ENCODE measurements at places on chromosomes 6 and 20.

DNA sequence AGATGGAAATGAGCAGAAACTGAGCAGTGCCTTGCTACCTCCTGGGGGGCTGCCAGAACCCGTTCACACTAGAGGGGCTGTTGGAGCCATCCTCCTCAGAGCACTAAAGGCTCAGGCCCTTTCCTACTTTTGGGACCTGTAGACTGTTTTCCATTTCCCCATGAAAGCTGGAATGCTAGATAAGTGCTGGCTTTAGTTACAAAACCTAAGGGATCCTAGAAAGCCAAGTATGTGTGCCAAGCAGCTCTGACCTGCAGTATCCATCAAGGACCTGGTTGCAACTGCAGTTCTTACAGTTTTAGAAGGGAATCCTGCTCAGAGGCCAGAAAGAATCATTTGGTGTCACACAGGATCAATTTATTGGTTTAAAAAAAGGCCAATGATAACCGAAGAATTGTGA lies 176.7 kb upstream of the COL21A1 start:
- DNase-seq = no peak

- no peak for DNase-seq
Observed at GRCh38 chr6:35044761-35045421, 96.2 kb downstream of the TCP11 start.

DNA sequence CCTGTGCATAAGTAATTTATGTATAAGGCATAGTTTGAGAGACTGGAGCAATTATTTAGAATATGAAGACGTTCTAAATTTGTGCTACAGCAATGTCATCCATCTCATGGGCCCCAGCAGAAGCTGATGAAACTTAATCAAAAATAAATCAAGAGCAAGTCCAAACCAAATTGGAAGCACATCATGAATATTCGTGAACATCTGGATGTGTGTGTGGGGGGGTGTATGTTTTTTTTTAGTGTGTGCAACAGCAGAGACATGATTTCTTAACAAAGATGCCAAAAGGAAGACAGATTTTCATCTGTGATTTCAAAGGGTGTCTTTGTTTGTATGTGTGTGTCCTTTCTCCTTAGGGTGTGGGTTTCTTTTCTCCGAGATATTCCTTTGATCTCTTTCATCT lies 58.9 kb downstream of the SASH1 start:
- no peak for DNase-seq

DNA sequence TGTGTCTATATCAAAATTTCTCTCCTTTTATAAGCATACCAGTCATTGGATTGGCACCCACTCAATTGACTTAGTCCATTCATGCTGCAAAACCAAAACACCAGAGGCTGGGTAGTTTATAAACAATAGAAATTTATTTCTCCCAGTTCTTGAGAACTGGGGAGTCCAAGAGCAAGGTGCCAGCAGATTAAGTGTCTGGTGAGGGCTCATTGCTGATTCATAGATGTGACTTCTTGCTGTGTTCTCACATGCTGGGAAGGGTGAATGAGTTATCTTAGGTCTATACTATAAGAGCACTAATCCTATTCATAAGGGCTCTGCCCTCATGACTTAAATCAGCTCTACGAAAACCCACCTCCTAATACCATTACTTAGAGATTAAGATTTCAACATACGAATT lies 501.4 kb downstream of the EPM2A start:
- DNase-seq = no peak

- DNase-seq = no peak
Observed at GRCh38 chr20:40441771-40442170, 247.3 kb downstream of the MAFB start.

DNA sequence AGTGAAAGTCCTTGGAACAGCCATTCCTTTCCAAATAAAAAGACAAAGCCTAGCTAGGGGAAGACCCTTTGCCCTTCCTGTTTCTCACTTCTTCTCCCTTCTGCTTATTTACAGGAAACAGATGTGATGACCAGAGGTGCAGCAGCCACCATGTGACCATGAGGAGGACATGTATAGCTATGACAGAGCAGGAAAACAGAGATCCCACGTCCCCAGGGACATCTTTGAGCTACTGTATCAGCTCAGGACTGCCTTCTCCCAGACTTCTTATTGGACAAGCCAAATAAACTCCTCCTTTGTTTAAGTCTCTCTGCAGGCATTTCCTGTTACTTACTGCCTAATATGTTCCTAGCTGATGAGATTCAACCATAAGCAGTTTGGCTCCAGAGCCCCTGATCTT lies 133.1 kb upstream of the MLN start:
- DNase-seq = no peak

DNA sequence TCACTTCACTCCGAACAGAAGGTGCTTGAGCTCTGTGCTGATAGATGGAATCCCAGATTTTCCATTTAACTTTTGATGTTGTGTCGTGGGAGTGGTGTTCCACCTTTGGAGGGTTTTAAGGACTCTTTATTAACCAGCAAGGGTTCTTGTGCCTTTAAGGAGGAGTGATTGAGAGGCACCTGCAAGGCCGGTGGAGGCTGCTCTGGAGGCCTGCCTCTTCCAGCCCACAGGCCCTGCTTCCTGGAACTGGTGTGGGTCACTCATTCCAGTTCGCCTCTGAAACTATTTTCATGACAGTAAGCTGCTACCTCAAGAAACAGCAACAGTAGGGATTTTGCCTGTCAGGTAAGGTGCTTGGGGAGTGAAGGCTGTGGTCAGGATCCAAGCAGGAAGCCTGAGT lies 58.8 kb upstream of the APCDD1L start:
- no peak for DNase-seq

GRCh38 chr20:44800391-44801046 lies 9.8 kb downstream of the RIMS4 start:
- DNase-seq = no peak

- DNase-seq = no peak
Observed at GRCh38 chr20:57620999-57621398, 773 bp upstream of the ZBP1 start.

GRCh38 chr6:147238906-147239305 lies 34.7 kb downstream of the STXBP5 start:
- no peak for DNase-seq

DNA sequence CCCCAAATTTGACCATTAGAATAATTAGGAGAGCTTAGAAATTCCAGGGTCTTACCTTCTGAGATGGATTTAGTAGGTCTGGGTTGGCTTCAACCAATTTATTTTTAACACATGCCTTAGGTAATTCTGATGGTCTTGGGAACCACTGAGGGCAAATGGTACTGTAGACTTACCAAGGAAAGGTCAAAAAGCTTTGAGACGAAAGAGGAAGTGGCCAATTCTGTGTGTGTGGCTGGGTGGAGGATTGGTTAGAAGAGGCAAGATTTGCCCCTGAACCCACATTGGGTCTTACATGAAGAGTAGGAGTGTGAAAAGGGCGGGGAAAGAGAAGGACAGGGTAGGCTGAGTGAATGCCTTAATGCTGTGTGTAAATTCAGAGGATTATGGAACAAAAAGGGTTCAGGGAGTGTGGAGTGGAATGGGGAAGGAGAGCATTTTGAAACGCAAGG lies 2.7 kb downstream of the ITCH start:
- DNase-seq = no peak

GRCh38 chr6:98526465-98526864 lies 307.9 kb upstream of the POU3F2 start:
- no peak for DNase-seq

DNA sequence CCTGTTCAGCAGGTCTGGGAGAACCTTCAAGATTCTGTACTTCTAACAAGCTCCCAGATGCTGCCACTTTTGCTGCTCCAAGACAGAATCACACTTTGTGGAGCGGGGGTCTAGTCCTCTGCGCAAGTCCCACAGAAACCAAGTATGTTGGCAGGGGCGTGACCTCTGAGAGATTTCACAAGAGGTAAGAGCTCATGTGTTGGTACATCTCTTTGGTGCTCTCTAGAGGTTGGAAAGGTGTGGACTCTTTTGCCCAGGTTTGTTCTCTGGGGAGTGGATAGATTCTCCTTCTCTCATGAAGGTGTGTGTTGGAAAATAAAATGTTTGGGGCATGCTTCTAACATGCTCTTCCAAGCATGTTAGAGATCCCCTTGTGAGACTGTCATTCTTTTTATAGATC lies 340.9 kb upstream of the IRAK1BP1 start:
- DNase-seq = no peak

- DNase-seq = no peak
Observed at GRCh38 chr20:37251825-37252477, 9.7 kb downstream of the GHRH start.

- no peak for DNase-seq
Observed at GRCh38 chr6:40755046-40755681, 168.0 kb upstream of the LRFN2 start.

GRCh38 chr6:157732007-157732406 lies 91.0 kb upstream of the SNX9 start:
- no peak for DNase-seq

GRCh38 chr6:51928320-51928719 lies 159.1 kb downstream of the PKHD1 start:
- no peak for DNase-seq

- no peak for DNase-seq
Observed at GRCh38 chr20:16397086-16397485, 176.2 kb downstream of the KIF16B start.

GRCh38 chr6:123841067-123841896 lies 37.6 kb downstream of the NKAIN2 start:
- DNase-seq = no peak

DNA sequence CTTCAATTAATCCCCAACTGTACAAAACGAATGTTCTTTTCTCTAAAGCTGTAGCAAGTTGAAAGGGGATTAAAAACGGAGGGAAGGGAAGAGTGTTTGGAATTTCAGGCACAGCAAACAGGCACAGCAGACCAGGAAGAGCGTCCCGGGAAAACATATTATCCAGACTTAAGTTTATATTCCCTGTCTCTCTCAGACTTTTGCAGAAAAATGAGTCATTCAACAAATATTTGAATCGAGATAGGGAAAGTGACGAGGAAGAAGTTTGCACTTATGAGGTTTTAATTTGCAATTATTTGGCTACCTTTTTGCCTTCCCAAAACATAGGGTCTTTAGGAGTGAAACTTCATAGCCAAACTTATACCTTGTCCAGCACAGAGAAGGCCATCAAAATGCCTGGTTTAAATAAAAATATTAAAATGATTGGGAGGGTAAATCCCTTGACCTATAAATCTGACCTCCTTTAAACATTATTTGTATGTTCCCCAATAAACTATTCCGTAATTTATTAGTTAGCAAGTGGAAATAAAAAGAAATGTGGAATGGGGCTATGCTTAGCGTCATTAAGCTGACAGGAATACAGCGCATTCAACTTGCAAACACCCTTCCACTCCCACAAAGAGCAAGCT lies 16.0 kb downstream of the HFE start:
- DNase-seq = no peak

DNA sequence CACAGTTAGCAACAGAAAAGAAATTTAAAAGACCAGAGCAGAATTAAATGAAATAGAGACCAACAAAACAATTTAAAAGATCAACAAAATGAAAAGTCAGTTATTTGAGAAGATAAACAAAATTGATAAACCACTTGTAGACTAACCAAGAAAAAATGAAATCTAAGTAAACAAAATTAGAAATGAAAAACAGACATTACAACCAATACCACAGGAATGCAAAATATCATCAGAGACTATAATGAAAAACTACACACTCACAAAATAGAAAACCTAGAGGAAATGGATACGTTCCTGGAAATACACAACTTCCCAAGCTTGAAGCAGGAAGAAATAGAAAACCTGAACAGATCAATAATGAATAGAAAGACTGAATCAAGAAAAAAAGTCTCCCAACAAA lies 97.8 kb downstream of the WDR27 start:
- DNase-seq = no peak

DNA sequence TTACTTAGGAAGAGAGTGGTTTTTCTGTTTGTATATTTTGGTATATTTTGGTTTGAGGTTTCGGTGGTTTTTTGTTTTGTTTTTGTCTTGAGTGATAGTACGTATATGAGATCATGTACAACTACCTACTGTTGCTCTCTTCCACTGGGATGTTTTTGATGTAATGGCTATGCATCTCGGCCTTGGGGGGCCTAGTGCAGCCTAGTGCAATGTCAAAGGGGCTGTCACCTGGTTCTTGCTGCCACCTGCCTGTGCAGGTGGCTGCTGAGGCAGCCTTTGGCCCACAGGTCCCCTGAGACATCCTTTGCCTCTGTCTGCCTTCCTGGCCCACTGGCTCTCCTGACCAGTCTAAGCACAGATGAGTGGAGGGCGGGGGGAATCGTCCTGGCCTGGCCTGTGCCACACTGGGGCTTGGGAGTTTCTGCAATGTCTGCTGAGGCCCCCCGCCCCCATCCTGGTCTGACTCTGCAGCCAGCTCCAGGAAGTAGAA lies 546.6 kb downstream of the CD83 start:
- no peak for DNase-seq

DNA sequence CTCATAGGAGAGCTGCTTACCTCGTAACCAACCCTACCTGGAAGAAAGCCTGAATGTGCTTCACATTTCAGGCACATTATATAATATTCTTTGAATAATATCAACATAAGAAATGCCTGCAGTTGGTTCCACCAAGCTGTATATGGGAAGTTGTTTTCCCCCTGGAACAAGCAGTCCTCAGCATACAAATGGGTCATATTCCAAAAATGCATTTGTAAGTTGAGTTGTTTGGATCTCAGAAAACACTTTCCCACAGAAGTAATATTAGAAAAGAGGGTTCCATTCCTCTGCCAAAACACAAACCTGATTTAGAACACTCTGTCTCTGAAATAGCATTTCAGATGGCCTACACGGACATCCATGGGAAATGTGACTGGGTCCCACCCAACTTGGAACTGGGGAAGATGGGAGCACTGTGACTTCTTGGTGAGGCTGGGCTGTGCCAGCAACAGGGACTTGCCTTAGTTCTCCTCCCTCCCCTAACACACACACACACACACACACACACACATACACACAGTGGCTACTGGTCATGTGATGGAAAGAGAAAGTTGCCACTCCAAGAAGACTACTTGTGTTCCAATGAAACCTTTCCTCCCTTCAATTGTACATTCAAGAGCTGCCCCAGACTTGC lies 11.4 kb upstream of the RCAN2 start:
- no peak for DNase-seq

DNA sequence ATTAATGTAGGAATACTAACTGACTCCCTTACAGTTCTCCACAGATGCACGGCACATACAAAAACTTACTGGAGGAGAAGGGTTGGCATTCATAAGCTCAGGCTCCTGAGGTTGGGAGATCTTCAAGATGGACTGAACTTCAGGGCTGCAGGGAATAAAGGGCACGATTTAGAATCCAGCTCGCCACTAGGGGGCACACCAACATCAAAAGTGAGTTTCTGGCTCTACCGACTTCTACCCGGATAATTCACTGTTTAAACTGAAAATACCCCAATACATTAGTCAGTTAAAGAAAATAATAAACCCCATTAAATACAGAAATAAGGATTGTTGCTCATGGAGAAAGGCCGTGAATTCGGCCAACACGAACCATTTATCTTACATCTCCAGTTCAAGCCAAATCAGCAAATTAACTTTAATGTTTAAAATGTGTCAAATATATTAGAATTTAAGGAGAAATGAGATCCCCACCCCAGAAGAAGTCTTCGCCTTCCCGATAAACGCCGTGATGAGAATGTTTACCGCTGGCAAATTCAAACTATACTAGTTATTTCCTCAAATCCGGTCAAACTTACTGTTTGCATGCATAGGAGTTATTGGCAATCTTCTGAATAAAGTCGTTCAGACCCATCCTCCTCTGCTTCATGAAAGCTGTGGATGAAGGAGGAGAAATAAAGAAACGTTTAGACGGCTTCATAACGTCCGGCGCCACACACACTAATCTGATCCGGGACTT lies 121.7 kb upstream of the SLC2A12 start:
- DNase-seq = peak; percentile 65

All from stimulated activated CD4-positive, alpha-beta T cell treated with anti-CD3 and anti-CD28 coated beads, Interleukin-1b, Interleukin-23, amount 100 ng/mL, for 1 hour (primary cell).